ENCODE measurements at places on chromosomes 4 and X.

GRCh38 chr4:176784816-176785215 lies 7.9 kb downstream of the VEGFC start:
- no peak for DNase-seq

DNA sequence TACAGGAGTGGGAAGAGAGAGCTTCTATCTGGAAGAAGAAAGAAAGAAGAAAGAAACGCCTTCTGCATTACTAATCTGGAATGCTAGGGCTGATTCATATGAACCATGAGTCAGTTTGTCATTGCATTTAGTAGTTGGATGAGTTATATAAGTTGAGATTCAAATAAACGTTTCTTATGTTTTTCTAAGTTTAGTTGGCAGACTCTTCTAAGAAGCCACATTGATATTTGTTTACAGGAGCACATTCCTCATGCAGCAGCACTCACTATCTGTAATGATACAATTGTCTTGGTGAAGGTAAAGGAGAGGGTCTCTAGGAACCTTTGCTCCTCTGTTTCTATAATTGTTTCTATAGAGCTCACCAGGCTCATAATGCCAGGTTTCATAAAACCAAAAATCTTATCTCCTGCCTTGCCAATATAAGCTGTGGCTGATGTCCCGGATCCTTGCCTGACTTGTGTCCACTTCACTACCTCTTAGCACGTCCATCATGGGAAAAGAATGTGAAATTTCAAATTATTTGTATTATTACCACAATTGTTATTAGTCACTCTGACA lies 39.5 kb downstream of the HOPX start:
- no peak for DNase-seq

DNA sequence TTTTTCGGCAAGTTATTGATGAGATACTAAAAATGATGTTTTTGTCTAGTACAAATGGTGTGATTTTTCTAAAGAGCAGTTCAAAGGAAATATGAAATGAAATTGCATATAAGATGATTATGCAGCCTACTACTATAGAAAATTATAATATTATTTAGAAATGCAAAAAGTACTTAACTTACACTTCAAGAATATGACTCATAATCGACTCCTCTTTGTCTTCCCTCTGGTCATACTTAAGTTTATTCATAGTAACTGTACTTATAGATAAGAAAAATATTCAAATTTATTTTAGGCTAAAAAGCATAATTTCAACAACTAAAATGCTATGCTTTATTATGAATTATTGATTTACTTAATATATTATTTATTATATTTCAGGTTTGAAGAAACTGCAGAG lies 33.2 kb downstream of the CEP44 start:
- DNase-seq: no peak

DNA sequence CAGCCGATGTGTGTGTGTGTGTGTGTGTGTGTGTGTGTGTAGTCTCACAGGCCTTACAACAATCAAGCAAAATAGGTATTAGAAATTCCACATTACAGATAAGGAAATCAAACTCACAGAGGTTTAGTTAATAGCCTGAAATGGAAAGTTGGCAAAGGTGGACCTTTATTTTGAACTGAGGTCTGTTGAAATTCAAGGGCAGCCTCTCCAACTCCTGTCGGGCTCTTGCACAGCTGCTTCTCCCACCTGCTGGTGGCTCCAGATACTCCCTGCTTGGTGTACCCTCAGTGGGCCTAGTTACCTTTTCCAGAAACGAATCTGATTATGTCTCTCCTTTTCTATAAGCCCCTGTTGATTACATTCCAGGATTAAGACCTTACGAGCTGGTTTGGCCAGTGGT lies 195.9 kb downstream of the MGST2 start:
- DNase-seq: no peak

DNA sequence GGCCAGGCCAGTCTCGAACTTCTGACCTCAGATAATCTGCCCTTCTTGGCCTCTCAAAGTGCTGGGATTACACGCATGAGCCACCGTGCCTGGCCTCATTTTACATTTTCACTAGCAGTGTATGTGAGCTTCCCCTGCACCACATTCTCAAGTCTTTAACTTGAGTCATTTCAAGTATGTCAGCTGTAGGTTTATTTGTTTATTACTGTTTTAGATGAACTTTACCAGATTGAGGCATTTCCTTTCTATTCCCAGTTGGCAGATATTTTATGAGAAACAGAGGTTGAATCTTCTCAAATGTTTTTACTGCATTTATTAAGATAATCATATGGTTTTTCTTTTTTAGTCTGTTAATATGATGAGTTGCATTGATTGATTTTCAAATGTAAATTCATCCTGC lies 114.6 kb upstream of the SH3RF1 start:
- no peak for DNase-seq

- no peak for DNase-seq
Measured at GRCh38 chrX:39162322-39162735, 361.1 kb downstream of the MID1IP1 start.

DNA sequence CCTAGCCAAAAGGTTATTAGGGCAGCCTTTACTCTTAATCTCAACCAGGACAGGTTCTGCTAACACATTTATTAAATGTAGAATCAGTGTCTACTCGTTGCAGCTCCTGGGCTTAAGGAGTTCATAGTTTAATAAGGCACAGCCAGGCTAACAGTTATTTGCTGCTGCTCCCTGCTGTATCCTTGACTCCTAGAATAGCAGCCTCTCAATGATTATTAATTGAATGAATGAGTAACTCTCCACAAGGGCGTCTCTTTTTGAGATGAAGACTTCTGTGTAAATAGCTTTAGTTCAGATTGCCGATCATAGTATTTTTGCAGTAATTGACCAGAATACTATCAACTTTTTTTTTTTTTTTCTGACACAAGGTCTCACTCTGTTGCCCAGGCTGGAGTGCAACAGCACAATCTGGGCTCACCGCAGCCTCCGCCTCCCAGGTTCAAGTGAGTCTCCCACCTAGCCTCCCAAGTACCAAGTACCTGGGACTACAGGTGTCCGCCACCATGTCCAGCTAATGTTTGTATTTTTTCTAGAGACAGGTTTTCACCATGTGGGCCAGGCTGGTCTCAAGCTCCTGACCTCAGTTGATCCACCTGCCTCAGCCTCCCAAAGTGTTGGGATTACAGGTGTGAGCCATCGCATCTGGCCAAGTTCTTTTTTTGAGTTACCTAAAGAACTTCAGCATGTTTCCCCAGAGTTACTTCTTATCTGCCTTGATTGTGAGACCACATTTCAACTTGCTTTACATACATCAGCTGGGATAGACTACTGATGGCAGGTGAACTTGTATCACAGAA lies 2.9 kb downstream of the UGDH start:
- DNase-seq: no peak

GRCh38 chr4:11529625-11530201 lies 101.0 kb upstream of the HS3ST1 start:
- no peak for DNase-seq

DNA sequence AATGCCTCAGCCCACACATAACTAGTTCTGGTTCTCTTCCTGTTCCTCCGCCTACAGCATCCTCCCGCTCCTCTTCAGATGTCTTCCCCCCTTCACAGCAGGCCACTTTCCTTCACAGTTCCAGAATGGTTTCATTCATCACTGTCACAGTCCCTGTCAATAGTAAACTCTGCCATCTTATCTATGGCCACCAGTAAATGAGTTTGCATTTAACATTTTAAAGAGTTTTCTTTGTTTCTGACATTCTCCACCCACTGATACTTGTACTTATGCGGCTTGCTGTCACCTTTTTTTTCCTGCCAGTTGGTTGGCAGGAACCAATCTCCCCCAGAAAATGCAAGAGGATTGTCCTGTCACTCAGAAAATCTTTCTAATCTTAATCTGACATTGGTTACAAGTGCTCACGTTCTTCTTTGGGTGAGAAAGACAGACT lies 114.1 kb downstream of the GLUD2 start:
- no peak for DNase-seq

Data from NT2/D1 (cell line).